ENCODE measurements at places on chromosomes 5 and 9.

DNA sequence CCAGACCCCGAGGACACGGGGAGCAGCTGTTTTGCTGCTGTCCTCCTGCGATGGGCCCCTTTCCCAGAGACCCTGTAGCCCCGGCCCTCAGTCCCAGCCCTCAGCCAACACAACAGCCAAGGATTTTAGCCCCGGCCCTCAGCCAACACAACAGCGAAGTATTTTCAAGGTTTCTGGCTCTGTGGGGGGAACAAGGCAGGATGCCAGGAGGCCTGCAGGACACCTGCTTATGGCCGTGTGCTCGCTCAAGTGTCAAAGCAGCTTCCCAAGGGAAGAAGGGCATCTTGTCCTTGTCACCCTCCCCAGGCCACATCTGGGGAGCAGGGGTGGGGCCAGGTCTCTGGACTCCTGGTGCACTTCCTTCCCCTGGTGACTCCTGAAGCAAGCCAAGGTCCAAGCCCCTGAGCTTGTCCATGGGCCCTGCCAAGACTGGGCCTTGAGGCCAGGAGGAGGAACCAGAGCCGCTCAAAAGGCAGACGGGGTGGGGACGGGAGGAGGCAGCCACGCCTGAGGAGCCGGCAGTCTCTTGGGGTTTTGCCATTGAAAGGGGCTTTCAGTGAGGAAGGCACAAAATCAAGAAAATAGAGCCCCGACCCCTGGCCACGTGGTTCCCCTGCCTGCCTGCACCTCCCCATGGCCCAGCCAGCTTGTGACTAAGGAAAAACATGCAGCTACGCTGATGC lies 10.8 kb downstream of the KCNT1 start:
- no peak for DNase-seq

DNA sequence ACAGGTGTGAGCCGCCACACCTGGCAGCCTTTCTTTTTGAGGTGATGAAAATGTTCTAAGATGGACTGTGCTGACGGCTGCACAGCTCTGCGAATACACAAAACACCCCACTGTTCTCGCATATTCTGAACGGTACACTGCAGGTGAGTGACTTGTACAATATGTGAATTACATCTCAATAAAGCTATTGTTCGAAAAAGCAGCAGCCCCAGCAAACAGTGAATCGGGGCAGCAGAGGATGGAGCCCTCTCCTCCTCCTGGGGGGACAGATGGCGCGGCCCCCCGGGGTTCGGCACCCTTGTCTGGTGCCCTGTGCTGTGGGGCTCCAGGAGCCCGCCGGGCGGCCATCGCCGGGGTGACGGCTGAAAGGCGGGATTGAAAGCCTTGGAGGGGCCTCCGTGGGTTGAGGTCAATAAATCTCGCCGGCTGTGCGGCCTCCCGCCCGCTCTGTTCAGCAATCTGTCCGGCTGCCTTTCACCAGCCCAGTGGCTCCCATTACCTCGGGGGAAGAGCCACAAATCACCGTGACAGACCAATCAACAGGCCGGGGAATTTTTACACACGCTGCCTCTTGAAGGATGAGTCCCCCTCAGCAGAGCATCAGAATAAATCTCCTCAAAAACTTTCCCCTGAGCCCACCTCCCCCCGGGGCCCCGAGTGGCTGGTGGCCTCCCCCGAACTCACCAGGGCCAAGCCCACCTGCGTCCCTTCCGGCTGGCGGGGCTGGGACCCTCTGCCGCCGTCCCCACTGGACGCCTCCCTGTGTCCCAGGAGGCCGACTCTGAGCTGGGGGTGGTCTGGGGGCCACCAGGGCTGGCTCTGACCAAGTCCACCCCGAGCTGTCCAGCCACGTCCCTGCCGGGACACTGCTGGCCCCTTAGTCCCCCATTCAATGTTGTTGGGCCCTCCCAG lies 37.8 kb upstream of the TMEM250 start:
- no peak for DNase-seq

DNA sequence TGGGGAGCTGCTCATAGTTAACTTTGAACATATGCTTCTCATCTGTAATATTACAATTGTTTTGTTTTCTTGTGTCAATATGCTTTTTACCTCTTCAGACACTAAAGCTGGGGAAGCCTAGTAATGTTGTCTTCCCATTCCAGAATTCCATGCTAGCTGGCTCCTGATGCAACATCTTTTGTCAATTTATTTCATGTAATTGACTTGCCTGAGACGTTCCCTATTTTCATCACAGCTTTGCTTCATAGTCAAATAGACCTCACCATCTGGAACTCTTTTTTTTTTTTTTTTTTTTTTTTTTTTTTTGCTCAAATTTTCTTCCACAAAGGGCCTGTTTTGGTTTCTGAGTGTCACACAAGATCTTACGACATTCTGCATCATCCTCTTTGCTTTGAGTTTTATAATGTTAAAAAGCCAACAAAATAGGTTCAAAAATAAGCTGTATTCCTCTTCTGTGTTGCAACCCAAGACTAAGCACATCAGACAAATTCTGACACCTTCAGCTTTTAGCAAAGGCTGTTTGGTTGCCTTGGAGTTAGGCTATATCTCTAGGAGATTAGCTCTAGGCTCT lies 235.2 kb downstream of the NR3C1 start:
- DNase-seq: no peak

GRCh38 chr9:91515074-91515687 lies 91.5 kb upstream of the NFIL3 start:
- no peak for DNase-seq

GRCh38 chr9:75912951-75913350 lies 22.5 kb downstream of the PCSK5 start:
- DNase-seq: no peak

- DNase-seq: no peak
Measured at GRCh38 chr9:18371141-18371540, 102.8 kb upstream of the ADAMTSL1 start.

DNA sequence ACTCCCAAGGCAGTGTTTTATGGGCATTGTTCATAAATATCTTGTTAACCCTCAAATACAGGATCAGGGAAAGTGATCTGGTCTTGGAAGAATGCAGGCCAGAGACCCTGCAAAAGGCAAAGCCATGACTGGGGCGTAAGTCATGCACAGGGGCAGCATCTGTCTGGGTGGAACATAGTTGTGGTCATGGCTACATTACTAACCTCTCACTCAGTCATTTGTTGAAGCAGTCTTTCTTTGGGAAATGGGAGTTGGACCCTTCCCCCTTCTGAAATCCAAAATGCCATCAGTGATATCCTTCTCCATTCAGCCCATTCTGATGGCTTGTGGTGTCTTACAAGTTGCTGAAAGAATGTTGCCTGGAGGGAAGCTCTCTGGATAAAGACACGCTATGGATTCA lies 68.1 kb downstream of the GDNF start:
- no peak for DNase-seq

DNA sequence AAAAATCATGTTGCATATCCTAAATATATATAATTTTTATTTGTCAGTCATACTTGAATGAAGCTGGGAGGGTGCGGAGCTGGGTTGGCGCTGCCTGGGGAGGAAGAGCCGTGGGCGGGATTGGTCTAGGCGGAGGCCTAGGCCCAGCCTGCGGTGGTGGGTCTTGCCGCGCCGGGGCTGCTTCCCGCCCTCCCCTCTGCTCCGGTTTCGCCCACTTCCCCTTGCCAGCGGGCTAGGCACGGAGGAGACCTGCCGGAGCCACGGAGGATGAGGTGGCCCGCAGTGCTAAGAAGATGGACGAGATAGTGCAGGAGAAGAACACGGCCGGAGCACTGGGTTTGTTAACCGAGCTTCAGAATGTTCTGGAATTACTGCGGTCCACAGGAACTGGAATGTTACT lies 54.0 kb upstream of the IGFBPL1 start:
- DNase-seq: no peak
